NCI-H2081 treated with DMSO at 0.1 percent for 48 hours (cell line): ENCODE measurements at places on chromosomes 13 and 19.

- DNase-seq, result no peak
Observed at GRCh38 chr13:106407338-106407737, 128.1 kb downstream of the EFNB2 start.

GRCh38 chr19:18379803-18380747 lies 5.9 kb upstream of the GDF15 start:
- DNase-seq, result no peak

GRCh38 chr19:13076787-13077186 lies 25.9 kb downstream of the LYL1 start:
- DNase-seq, result no peak

- DNase-seq, result no peak
Observed at GRCh38 chr19:12840091-12841079, 2.1 kb downstream of the MAST1 start.

DNA sequence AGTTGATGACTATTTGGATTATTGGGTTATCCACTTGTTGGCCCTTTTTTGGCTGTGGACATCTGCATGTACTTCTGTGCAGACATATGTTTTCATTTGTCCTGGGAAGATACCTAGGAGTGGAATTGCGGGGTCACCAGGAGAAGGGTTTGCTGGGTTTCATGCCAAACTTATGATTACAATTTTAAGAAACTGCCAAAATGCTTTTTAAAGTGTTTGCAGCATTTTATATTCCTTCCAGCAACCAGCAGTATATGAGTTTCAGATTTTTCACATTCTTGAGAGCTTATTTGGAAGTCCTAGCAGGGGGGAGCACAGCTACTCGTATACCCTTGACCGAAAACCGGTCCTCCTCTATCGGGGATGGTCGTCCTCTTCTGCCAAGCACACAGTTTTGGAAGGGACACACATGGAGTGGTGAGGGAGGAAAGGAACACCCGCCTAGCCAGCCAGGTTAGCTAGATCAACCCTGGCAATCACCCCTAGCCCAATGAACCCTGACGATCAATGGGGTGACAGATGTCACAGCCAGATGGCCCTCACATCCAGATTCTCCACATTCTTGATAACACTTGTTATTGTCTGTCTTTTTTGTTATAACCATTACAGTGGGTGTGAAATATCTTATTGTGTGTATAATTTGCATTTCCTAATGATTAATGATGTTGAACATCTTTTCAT lies 26.7 kb upstream of the RNF113B start:
- no peak for DNase-seq

- no peak for DNase-seq
Observed at GRCh38 chr13:99005609-99006008, 27.7 kb upstream of the DOCK9 start.

DNA sequence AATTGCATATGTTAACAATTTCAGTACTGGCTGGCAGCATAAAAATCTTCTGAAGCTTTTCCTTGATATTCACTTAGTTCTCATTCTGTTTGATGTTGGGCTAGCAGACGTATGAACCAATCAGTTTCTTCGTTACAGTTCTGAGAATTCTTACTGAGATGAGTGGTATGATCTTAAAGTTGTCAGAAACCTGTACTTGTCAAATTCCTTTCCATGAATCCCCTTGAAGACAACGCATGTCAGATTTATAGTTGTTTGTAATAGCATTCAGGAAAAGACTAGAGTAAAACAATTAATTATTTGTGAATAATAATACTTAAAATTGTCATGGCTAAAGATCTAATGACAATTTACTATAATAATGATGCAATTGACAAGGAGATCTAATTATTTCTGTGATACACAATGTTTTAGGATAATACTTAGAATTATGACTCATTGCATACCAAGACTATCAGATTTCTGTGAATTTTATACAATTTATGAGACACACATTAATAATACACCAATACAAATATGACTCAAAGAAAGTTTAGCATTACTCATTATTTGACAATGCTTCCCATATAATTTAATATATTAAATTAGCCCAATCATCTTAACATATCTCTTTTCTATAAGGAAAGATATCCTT lies 447.2 kb downstream of the RFC3 start:
- DNase-seq, result no peak
